ENCODE measurements at places on chromosomes 4 and X. TPM values are rescaled to one million over a fixed set of nuclear protein-coding genes. Genes with fewer than 3 reads are reported as not detected.

CT83 gene
- total RNA-seq = not detected

WDFY3 gene
- total RNA-seq = 42.1 TPM

CT55 gene
- not detected for total RNA-seq

TLR8 gene
- total RNA-seq = not detected

UCP1 gene
- not detected for total RNA-seq

SHROOM4 gene
- total RNA-seq = 0.47 TPM

SRPK3 gene
- total RNA-seq = 0.32 TPM

ZCCHC18 gene
- 0.69 TPM for total RNA-seq

RTL5 gene
- 5.1 TPM for total RNA-seq

LRAT gene
- total RNA-seq = 0.17 TPM

DIAPH2 gene
- total RNA-seq = 8.7 TPM

MAP9 gene
- 3.7 TPM for total RNA-seq

PCDH19 gene
- total RNA-seq = not detected

TMEM33 gene
- total RNA-seq = 18.0 TPM

RTL9 gene
- total RNA-seq = under 0.01 TPM

EGFL6 gene
- total RNA-seq = not detected

SSX4B gene
- total RNA-seq = not detected

PRDM5 gene
- 15.4 TPM for total RNA-seq
